Stimulated activated CD8-positive, alpha-beta memory T cell treated with anti-CD3 and anti-CD28 coated beads, Interleukin-4, amount 100 ng/mL, for 1 hour (primary cell): ENCODE measurements at places on chromosomes 6 and 20.

DNA sequence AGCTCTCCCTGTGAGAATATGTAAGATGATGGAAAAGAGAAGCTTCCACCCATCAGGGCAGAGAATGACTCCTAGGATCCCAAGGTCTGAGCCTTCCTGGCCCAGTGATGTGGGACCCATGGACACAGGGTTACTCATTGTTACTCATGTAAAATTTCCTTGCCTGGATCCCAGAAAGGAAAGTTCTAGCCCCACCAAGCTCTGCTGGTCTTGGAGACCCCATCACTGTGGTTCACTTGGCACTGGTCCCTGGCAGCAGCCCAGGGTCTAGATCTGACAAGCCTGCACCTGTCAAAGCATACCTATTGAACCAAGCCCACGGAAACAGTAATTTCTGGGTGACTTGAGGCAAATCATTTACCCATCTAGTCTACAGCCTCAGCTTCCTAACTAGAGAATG, 22.1 kb downstream of the MDGA1 start:
- no peak for DNase-seq

DNA sequence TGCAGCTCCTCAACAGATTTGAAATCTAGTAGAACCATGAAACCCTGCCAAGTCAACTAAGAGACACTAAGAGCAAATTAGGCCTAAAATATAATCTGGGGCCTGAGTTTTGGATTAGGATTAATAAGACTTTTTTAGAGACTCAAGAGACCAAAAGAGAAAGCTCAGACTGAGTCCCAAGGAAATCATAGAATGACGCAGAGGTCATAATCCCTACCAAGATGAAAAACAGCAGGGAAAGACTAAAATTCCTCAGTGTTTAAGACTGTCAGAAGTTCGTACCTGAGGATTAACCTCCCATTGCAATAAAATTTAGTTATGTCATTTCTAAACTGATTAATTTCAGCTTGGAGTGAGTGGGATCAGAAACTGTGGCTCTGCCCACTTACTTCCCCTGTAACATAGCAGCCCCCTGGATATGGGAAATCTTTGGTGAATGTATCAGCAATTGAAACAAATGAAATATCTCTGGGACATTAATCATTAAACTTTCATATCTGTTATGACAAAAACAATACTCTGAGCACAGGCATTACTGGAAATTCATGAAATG, 200.3 kb downstream of the EDN1 start:
- DNase-seq, result no peak

DNA sequence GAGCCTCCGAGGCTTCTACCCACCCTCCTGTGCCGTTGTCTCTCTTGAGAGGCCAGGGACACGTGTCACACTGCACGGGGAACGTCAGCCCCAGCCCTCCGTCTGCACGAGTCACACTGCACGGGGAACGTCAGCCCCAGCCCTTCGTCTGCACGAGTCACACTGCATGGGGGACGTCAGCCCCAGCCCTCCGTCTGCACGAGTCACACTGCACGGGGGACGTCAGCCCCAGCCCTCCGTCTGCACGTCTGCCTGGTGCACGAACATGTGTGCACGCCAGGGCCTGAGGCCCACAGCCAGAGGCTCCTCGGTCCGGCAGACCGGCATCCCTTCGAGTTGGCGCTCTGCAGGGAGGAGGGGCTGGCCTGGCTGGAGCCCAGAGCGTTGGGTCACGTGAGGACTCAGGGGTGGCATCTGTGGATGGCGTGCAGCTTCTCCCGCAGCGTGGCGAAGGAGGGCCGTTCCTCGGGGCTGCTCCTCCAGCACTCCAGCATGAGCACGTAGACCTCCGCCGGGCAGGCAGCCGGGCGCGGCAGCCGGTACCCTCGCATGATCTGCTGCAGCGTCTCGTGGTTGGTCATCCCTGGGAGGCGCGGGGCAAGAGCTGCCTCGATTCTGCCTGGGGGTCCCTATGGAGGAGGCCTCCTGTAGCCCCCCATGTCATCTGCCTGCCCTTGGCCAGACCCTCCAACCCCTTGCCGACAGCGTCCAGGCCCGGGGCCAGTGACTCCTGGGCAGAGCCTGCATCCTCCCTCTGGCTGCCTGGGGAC, 3.4 kb upstream of the PTK6 start:
- no peak for DNase-seq

GRCh38 chr20:51042064-51042463, 19.2 kb upstream of the KCNG1 start:
- no peak for DNase-seq

GRCh38 chr6:6918216-6918983, 189.4 kb upstream of the RREB1 start:
- no peak for DNase-seq

DNA sequence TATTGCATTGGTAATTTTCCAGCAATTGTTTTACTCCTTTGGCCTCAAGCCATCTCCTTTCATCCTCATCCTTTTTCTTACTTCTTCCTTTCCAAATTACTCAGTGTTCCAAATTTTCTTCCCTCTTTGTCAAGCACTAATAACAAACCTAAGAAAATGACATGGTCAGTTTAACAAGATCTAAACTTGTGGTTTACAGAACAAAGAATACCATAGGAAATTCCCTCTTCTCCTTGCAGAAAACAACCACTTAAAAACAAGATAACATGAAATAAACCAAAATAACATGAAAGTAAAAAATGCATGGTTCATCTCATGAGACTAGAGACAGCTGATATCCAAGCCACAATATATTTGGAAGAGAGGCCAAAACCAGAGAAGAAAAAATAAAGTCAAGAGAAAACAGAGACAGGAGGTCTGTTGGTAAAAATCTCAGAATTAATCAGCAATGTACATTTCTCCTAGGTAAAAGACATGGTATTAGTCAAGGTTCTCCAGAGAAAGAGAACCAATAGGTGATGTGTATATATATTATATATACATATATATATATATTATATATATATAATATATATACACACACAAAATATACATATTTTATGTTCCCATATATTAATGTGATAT, 51.0 kb upstream of the SENP6 start:
- DNase-seq, result no peak

DNA sequence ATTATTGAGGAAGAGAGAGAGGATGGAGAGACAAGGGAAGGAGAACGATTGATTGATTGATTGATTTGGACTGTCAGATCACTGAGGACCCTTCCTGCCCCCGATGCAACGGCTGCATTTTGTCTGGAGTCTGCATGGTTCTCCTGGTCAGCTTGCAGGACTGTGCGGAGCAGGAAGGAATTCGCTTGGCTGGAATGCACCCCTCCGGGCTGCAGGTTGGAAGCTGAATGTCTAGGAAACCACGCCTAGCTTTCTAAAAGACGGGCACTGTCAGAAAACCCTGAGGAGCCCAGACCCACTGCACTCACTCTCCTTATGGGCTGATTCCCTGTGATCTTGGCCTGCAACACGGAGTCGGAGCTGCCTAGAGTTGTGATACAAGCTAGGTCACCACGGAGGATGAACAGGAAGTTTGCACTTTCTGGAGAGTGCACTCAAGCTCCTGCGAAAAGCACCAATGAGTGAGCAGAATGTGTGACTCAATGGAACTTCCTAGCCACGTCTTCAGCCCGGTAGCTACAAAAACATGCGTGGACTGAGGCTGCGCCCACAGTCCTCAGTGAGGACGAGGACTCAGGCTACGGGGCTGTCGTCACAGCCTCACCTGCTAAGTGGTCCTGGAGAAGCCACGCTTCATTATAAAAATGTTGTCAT, 14.4 kb downstream of the DACT2 start:
- no peak for DNase-seq

DNA sequence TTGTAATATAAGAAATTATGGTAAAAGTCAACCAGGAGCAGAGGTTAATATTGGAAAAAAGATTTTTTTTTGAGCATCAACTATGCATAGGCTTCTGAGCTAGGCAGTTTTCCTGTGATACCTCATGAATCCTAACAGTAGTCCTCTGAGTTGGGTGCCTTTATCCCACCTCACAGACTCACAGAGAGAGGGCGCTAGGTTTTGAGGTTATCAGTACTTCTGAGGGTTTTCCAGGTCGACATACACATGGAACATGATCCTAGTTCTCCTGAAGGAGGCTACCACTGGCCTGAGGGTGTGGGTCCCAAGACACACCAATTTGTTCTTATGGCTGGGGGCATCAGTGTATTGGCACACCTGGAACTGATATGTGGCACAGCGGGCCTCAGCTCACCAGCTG, 358.8 kb upstream of the JAG1 start:
- DNase-seq, result no peak

- DNase-seq, result no peak
These were observed 212.2 kb upstream of the BTBD3 start for GRCh38 chr20:11705512-11705911.

DNA sequence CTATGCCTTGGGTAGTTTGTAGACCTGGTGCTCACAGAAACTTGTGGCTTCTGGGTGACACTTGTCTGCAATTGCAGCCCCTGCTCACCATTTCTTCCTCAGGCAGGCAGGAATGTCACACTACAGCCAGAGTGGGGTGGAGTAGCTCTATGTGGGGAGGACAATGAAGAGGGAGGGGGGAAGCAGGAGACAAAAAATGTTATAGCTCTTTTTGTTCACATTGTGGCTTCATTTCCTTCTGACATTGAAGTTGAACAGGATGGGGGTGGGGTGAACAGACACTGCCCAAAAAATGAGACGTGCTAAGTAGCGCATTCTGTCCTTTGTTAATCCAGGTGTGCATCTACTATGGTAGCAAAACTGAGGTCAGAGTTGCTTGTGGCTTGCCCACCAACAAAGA, at the start of gene THEMIS:
Gene THEMIS, minus strand, starts transcription at position 124 of the 400 bp plus-strand sequence. CDS start 126 bp downstream, outside the sequence.
- no peak for DNase-seq

DNA sequence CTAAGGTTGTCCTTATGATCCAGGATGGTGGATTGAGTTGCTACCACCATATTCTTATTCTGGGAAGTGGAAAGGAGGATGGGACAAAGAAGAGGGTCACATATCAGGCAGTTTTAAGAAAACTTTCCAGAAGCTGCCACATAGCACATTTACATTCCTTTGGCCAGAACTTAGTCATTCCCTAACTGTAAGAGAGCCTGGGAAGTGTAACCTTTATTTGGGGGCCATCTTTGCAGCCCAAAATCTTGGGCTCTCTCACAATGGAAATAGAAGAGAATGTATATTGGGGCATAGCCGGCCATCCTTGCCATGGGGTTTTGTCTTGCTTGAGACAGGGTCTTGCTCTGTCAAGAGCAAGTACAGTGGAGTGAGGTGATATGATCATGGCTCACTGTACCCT, 8.4 kb downstream of the ZNF341 start:
- DNase-seq, result no peak

DNA sequence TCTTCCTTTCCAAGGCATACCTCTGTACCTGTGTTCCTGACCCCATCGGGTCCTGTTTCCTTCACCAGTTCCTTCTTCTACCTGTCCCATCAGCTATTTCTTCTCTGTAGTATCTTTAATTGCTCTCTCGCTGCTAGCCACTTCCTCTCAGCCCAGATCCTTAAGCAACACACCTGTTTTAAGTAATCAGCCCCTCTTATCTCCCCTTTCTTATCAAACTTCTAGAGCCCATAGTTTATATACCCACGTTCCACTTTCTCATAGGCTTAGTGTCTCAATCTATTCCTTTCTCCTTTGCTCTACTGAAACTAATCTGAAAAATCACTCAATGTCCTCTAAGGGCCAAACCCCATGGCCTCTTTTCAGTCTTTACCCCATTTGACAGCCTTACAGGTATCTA, 239.6 kb downstream of the BTBD9 start:
- no peak for DNase-seq

- no peak for DNase-seq
These were observed 46.9 kb upstream of the SMIM29 start for GRCh38 chr6:34295721-34296120.

GRCh38 chr20:2086980-2087377, 14.6 kb upstream of the STK35 start:
- no peak for DNase-seq
